ENCODE measurements at places on chromosomes 12 and 14.

- DNase-seq, result no peak
Measured at GRCh38 chr14:106491851-106492250, 965.5 kb downstream of the TMEM121 start.

GRCh38 chr12:34051486-34051885, 29.2 kb downstream of the ALG10 start:
- no peak for DNase-seq

GRCh38 chr12:45974883-45975282, 15.5 kb downstream of the SCAF11 start:
- DNase-seq, result no peak

GRCh38 chr12:113086249-113087164, 30.0 kb downstream of the DTX1 start:
- no peak for DNase-seq

- DNase-seq, result peak; percentile 4
Measured at GRCh38 chr14:71324767-71325272, 417.6 kb downstream of the PCNX1 start.

DNA sequence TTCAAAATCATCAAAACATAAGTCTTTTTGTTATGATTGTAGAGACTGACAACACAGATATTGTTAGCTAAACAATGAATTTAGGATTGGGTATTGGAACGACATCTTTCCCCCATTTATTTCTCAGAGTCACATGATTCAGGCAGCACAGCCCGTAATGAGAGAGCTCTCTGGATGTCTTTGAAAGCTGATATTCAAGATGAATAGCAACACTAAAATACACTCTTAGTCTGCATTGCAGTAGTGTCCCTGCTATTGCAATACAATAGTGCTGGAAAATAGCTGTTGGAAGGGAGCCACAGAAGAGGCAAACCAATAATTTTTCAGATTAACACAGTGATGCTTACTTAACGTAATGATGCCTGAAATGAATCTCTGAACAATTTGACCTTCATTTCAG, 9.9 kb downstream of the GTSF1 start:
- no peak for DNase-seq

- DNase-seq, result no peak
Measured at GRCh38 chr14:94598816-94599655, 13.2 kb upstream of the SERPINA3 start.

DNA sequence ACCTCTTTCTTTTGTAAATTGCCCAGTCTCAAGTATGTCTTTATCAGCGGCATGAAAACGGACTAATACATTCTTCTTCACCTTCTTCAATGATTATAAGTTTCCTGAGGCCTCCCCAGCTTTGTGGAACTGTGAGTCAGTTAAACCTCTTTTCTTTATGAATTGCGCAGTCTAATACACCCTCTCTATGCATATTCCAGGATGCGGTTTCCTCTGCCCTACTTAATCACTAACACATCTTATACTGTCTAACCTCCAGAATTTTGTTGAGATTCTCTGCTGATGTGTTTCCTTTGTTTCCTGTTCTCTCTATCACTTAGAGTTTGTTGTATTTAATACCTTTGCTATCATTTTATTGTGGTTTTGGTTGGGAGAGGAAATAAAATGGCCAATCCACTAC, 145.4 kb downstream of the AEBP2 start:
- DNase-seq, result no peak

DNA sequence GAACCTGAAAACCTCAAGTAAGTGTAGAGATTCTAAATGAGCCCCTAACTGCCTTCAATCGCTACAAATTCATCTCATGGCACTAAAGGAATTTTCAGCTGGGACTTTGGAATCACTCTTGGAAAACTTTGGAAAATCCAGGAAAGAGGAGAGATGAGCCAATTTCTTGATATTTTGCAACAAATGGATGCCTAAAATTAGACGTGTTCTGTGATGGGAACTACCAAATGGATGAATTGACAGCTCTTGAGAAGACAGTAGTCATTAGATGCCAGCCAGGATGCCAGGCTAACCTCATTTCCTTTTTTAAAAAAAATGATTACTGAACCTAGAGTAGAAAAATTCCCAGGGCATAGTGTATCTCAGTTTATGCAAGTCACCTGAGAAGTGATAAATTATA, 78.3 kb downstream of the NPAS3 start:
- DNase-seq, result no peak

DNA sequence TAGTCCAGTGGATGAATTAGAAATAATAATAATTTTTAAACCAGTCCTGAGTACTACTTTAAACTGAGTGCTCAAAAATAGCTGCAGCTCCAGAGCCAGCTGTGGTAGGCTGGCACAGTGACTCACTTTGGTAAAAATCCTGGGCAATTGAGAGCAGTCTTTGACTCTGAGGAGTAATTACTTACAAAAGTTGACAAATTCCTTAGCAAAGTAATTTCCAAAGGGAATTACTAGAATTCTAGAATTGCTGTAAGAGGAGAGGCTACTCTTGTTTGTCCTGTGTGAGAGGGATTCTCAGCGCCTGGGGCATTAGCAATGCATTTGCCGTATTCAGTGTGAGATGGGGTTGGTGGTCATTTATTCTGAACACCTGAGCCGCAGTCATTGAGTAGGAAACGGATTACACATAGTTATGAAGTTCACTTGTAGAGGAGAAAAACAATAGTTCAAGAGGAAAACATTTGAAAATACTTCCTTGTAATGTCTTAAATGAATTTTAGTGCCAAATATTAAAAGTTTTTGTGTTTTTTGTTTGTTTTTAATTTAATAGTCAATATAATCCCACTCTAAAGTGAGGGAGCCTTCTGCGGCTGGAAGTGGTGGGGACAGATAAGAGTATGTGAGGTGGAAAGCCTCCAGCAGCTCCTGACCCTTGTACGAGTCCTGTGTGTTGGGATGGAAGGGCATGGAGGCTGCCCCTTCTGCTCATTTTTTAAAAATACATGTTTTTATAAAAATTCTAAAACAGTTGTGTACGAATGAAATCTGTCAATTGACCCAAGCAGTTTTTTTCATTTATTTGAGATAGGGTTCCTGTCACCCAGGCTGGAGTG, 41.9 kb downstream of the EID3 start:
- DNase-seq, result no peak

DNA sequence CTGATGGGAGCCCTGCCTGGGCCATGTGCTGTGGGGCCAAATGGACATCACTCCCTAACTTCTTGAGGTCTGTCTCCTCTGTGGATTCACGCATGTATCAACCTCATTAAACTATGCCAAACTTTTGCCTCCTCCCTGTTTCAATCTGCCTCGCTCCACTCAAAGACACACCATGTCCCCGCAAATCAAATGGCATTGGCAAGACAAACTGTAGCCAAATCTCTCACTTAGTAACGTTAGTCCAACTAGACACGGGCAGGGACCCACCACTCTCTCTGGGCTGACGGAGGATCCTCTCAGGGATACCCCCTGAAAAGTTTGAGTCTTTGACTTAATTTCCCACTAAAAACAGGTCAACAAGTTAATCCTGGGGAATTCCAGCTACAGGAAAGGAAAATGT, 8.0 kb downstream of the ZBTB39 start:
- no peak for DNase-seq

DNA sequence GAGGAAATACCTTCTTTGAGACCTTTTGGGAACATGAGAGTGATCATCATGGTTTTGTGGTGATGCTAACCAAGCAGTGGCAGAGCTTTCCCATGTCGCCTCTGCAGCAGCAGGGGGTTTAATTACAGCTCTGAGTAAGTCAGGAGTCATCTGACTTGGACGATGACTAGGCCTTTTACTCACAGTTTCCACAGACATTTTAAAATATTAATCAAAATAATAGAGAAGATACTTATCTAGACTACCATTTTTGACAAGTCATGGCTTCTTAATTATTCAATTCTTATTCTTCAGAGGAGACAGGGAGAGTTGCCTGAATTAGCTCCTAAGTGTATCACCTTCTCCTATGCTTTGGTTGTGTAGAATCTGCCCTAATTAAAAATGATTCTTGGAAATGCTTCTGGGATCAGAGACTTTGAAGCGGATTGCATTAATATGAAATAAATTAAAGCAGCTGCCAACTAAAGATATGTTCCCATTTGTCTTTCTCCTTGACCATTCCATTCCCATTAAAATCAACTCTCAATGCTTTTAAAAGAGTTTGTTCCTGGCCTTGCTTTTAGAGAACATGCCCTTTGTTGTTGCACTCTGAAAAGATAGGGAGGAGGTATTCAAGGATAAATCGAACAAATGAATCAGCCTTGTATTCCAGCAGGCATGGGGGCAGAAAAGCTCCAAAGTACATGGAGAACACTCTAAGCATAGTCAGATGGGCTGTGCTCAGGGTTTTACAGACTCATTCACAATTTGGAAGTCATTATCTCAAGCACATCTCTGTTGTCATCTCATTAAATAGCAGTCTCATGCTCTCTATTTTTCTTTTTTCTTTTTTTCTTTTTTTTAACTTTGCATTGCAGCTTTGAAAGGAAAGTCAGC, 7.7 kb upstream of the IFNG-AS1 start:
- no peak for DNase-seq

GRCh38 chr12:70839544-70839943, 81.0 kb downstream of the PTPRR start:
- DNase-seq, result no peak

DNA sequence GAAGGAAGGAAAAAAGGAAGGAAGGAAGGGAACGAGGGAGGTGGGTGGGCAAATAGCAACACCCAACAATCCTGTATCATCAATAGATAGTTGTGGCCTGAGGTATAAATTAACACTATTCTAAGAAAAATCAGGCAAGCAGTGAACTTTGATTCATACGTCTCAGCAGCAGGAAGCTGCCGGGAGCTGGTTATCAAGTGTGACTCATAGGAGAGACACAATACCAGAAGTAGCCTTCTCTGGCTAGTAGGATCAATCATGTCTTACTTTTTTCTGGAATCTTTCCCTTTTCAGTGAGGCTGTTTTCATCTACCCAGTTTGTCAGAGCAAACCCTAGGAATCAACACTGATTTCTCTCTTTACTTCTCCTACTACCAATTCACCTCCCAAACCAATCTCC, 780.5 kb downstream of the NRXN3 start:
- no peak for DNase-seq

DNA sequence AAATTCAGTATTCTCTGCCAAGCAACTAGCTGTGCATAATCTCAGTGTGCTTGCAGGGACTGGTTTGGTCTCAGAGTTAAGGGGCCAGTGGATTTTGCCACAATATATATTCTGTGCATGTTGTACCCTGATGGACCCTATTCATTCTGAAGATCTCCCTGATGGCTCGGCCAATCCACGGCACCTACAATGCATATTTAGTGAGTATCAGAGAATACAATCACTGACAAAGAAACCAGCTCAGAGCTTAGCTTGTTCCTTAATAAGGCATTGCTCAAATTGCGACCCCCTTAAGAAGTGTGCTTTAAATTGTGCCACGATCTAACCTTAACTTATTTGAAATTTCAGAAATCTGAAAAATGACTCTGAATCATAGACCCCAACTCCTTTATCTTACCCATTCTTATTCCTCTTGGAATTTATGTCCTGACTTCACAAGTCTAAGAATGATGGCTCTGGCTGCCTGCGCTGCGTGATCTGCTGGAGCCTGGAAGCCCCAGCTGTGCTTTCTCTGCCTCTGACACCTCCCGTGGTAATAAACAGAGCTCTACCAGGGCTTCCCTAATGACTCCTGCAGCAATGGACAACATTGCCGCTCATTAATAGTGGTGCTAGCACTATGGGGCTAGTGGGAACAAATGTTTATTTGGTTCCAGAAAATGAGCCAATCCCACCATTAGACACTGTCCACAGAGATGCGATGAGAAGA, 9.0 kb upstream of the DCAF4 start:
- no peak for DNase-seq

DNA sequence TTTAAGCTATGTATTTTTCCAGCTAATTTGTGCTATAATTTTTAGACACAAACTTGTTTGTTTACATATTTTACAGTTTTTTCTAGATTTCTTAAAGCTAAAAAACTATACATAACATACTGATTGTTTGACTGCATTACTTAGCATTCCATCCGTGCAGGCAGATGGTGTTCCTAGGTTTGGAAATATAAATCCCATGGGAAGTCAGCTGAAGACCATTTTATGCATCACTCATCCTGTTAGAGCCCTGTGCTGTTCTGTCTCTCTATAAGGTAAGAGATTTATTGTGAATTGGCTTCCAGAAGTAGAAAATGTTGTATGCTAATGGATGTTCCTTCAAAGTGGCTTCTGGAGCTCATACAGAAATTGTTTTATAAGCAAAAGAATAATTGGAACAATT, 31.1 kb downstream of the RMST start:
- DNase-seq, result no peak

DNA sequence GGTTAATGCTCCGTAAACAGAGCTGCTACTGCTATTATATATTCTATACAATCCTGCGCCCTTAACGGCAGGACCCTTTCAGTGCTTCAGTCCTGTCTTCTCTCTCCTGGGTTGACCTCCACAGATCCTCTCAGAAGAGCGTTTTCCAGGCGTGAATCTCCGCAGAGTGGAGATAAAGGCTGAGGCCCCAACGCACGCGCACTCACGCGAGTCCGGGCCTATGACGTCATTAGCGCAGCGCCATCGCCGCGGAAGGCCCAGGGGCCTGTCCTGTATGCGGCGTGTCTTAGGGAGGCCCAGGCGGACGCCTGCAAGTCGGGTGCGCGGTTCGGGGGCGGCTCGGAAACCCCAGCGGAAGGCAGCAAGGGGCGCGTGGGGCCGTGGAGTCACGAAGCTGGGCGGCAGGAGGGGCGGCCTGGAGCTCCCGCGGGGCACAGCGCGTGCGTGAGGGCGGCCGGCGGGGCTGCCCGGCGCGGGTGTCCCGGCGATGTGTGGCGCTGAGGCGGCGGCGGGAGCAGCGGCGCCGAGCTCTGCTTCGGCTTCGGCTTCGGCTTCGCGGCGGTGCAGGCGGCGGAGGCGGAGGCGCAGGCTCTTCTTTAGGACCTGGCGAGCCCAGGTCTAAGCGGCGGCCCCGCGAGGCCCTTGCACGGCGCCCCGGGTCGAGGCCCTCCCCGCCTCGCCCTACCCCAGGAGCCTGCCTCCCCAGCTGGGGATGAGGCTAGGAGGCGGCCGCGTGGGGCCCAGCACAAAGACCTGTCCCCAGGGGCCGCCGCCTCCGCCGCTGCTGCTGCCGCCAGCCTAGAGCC, at the start of gene MAPKAPK5:
MAPKAPK5 (plus strand) TSS at position 479 of the 806 bp plus-strand sequence. CDS start 506 bp downstream, outside the sequence.
- DNase-seq, result peak; percentile 98

DNA sequence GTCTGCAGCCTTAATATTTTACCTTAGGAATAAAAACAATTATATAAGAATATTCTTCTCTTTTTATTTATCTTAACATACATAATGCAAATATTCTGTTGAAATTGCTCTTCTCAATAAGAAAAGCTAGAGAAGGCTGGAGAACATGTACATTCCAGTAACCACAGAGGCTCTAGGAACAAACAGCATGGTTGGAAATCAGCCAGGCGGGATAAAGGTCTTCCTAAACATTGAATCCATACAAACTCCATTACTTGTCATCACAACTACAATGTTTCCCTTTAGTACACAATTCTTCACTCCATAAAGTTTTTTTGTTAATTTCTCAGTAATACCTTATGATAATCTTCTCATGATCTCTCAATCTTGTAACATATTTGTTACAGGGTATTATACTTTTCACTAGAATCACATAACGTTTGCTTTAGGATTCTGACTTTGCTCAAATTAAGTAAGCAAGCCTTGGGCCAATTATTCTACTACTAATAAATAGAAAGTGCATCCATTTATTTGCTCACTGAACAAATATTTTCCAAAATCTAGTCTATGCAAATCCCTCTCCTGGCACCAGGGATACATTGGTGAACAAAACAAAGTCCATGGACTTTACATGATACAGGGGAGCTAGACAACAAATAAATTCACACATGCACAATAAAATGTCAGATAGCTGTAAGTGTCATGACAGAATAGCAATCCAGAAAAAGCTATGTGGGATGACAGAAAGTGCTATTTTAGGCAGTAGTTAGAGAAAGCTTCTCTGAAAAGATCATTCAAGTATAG, 237.5 kb upstream of the TMTC1 start:
- DNase-seq, result no peak

All from erythroblast (primary cell).